ENCODE measurements at places on chromosomes 5 and 9. TPM values are rescaled to one million over a fixed set of nuclear protein-coding genes. Genes with fewer than 3 reads are reported as not detected.

The NAIF1 gene
- total RNA-seq, result 21.2 TPM

- no peak for DNase-seq
Measured at GRCh38 chr5:17438027-17438426, 60.0 kb upstream of the TAF11L2 start.

DNA sequence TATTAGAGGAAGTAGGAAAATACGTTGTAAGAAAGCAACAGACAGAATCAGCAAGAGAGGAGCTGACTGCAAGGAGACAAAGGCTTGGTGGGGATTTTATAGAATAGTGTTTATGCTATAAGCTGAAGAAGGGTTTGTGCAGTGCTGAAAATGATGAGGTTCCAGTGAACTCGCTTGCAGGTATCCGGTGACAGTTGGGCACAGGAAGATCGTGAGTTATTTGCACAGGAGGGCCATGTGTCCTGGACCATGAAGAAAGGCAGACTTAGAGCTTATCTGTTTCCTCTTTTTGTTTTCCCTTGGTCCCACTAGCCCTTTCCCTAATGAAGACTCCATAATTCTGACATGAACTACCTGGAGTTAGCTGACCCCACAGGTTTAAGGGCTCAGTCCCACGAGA lies 61.4 kb downstream of the NXNL2 start:
- no peak for DNase-seq

- DNase-seq, result no peak
Measured at GRCh38 chr9:36933676-36934215, 100.3 kb downstream of the PAX5 start.

The CTNND2 gene
- 0.18 TPM for total RNA-seq

- no peak for DNase-seq
Measured at GRCh38 chr5:124997186-124997893, 250.9 kb upstream of the ZNF608 start.

DNA sequence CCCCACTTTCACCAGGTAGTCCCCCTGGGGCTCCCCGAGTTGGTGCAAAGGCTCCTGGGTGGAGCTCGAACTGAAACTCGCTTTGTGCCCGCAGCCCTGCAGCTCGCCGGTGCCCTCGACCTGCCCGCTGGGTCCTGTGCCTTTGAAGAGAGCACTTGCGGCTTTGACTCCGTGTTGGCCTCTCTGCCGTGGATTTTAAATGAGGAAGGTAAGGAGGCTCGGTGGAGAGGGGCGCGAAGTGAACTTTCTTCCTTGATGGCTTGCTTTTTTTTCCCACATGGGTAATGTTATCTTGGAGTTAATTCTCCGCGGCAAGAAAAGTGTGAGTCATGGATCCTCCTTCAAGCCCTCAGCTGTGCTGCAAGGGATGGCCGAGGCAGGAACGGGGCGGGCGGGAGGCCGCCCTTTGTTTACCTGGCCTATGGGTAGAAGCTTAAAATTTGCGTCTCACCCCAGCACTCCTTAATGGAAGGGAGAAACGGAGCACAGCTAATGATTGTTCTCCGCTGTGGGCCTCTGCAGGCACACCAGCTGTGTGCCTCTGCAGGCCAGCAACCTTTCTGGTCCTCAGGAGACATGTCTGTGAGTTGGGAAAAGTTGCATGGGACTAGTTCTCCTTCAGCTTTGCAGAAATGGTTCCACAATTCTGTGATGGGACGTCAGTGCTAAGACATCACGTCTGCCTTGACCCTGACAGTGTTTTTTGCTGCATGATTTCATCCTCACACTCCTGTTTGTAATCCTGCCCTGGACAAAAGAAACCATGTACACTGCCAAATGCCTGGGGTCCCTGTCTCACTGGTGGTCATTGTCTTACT lies 1.1 kb downstream of the MAMDC2 start:
- DNase-seq, result no peak

- no peak for DNase-seq
Measured at GRCh38 chr5:143521141-143521540, 117.7 kb upstream of the NR3C1 start.

DNA sequence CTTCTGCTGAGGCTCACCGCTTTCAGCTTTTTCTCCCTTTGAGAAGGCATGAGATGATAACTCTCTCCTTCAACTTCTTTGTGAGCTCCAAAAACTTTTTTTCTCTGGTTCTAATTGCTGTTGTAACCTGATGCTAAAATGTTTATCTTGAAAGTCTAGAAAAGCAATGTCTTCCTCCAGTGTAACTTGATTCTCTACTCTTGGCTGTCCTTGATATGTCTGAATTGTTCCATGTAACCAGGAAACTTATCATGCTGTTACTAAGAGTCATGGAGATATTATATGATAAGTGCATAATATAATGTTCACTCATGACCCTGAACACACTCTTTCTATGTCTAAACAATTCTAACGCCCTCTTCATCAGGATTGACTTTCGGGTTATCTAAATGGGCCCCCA lies 128.0 kb upstream of the ABCA1 start:
- DNase-seq, result no peak

DNA sequence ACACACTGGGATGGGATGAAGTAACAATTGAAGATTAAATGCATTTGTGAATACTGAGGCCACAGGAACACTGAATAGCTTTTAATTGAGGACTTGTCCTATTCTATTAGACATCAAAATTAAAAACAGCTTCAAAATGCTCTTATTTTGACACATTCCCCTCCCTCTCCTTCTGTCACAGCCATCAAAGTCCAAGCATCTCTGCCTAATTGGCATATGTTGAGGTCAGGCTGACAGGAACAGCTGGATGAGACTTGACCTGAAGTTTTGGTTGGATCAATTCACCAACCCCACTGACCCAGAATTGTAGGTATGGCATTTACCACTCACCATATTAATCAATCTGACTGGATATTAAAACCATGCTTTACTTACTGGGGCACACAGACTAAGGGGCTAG lies 96.3 kb downstream of the PTCH1 start:
- no peak for DNase-seq

The TNFSF15 gene
- total RNA-seq, result 0.23 TPM

DNA sequence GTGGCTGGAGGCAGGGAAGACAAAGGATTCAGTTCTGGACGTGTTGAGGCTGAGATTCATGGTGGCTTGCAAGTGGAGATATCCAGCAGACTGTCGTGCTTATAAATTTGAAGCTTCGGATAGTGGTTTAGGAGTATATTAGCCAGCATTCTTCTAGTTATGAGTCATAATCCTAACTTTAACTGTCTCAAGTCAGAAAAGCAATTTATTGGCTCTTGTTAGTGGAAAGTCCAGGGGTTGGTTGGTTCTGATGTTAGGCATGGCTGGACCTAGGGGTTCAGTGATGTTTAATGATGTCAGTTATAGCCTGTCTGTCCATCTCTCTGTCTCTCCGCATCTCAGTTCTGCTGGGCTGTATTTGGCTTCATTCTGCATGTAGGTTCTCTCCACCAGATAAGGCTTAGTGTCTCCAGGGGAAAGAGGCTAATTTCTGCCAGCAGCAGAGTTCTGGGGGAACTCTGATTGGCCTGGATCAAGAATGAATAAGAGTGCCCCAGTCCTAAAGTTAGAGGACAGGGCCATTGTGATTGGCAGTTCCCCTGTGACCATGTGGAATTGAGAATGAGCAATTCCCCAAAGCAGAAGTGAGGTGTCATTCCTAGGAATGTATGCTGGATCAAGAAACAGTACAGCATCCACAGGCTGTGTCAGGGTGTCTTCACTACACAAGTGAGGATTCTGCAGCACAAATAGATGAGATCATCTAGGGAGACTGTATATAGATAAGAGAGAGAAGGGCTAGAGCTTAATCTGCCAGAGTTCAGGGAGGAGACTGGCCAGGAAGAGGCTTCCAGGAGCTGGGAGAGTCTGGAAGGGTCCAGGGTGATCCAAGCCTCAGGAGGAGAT lies 72.9 kb upstream of the SHB start:
- DNase-seq, result peak; percentile 79

DNA sequence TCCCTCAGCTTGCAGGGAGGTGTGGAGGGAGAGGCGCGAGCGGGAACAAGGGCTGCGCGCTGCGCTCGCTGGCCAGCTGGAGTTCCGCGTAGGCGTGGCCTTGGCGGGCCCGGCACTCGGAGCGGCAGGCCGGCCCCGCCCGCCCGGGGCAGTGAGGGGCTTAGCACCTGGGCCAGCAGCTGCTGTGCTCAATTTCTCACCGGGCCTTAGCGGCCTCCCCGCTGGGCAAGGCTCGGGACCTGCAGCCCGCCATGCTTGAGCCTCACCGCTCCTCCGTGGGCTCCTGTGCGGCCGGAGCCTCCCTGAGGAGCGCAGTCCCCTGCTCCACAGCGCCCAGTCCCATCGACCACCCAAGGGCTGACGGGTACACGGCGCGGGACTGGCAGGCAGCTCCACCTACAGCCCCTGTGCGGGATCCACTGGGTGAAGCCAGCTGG lies 1516.4 kb downstream of the EFNA5 start:
- DNase-seq, result no peak

DNA sequence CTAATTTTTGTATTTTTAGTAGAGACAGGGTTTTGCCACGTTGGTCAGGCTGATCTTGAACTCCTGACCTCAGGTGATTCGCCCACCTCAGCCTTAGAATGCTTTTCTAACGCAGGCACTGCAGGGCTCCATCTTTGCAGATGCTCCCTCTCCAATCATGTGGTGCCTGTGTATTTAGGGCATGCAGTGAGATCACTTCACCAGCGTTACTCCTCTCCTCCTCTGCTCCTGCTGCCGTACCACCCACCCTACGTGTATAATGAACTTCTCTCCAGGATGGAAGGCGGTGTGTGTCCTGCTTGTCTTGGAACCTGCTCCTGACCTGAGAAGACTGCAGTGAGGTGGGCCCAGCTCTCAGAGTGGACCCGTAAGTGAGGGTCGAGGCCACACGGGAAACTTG lies 13.6 kb upstream of the CFAP157 start:
- DNase-seq, result no peak

DNA sequence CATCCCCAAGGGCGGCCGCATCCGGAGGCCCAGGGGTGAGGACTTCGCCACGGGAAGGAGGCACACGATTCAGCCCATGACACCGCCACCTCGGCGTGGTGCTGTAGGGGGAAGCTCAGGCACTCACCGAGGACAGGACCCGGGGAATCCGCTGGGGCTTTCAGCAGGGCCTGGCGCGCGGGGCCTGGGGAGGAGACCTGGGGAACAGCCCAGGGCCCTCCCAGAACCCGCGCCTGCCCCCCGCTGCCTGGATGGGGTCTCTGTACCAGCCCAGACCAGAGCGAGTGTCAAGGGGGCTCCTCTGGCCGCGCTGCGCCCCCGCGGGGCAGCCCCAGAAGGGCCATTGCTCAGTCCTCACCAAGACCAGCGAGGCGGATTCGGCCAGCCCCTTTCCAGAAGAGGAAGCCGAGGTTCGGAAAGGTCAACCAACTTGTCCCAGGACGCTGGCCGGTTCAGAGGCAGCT lies 12.8 kb downstream of the COL23A1 start:
- no peak for DNase-seq

DNA sequence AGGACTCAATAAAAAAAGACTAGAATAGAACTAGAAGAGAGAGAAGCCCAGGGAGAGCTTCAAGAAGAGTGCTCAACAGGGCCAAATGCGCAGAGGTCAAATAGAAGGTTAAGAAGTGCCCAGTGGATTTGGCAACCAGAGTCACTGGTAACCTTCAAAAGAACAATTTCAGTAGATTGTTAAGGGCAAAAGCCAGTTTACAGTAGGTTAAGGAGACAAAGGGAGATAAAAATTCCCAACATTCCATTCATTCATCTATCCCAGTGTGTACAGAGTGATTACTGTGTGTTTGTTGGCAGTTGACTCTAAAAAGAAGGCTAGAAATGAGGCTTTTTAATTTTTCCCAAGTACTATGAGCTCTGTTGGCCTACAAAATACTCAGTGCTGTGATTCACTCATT lies 69.4 kb downstream of the RIGI start:
- DNase-seq, result no peak

- DNase-seq, result peak; percentile 35
Measured at GRCh38 chr9:28073270-28073669, 500.0 kb upstream of the C9orf72 start.

The RAD17 gene
- 17.9 TPM for total RNA-seq

- no peak for DNase-seq
Measured at GRCh38 chr5:149488645-149489306, 62.5 kb downstream of the CSNK1A1 start.

The ACTL7A gene
- not detected for total RNA-seq

GRCh38 chr9:36401164-36401740 lies 1.2 kb upstream of the RNF38 start:
- no peak for DNase-seq

- no peak for DNase-seq
Measured at GRCh38 chr5:133918316-133918715, 50.1 kb downstream of the C5orf15 start.

The PRSS3 gene
- 6.8 TPM for total RNA-seq

DNA sequence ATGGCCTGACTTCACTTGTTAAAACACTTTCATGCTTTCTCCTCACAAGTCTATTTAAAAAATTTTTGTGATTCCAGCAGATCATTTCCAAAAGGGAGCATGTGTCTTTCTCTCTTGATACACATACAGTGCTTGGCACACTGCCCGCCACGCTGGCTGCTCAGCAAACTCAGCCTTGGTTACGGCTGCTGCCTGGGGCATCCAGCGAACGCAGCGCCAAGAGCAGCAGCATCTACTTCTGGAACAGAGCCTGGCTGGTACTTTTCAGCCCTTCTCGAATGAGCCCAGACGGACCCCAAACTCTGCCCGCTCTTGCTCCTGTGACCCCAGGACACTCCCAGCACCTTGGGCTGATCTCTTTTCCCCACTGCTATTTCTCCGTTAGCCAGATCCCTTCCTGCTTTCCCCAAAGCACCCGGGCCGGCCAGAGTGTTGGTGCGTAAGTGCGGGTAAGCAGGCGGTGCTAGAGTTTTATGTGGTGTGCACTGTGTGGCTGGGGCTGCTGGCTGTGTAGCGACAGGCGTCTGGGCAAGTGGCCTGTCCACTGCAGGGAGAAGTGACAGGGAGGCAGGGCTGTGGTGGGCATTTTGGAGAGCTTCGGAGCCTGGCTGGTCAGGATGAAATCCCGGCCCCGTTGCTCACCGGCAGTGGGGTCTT lies 73.2 kb downstream of the SH3PXD2B start:
- no peak for DNase-seq

The SPATA31E1 gene
- not detected for total RNA-seq

GRCh38 chr9:84679571-84679970 lies 10.0 kb downstream of the NTRK2 start:
- no peak for DNase-seq

- peak; percentile 42 for DNase-seq
Measured at GRCh38 chr5:83377131-83377865, 94.2 kb upstream of the VCAN start.

DNA sequence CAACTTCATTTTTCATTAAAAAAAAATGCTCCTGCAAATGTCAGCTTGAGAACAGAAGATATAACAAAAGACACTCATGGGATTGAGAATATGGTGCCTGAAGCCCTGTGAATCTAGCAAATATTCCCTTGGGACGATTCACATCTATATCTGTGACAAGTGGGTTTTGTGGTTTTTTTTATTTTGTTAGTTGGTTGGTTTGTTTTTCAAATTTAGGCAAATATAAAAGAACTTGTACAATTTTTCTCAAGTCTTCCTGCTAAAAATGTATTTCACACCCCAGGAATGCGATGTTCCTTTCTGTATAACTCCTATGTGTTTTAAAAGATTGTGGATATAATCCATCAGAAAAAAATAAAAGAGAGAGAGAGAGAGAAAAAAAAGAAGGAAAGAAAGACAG lies 1061.8 kb upstream of the ARRDC3 start:
- no peak for DNase-seq

The OLFM1 gene
- not detected for total RNA-seq

The VCP gene
- total RNA-seq, result 396 TPM

GRCh38 chr5:32625547-32625946 lies 40.2 kb downstream of the SUB1 start:
- no peak for DNase-seq

GRCh38 chr9:105979290-105979689 lies 284.9 kb downstream of the TMEM38B start:
- DNase-seq, result no peak

GRCh38 chr9:82991671-82992070 lies 71.3 kb downstream of the RASEF start:
- no peak for DNase-seq

Measured in HT1080 (cell line).